Stimulated activated CD4-positive, alpha-beta T cell treated with anti-CD3 and anti-CD28 coated beads, Interleukin-15, amount 100 ng/mL, for 48 hours (primary cell): ENCODE measurements at places on chromosomes 7 and 10.

- DNase-seq = no peak
Observed at GRCh38 chr7:65946904-65947303, 35.1 kb downstream of the GUSB start.

DNA sequence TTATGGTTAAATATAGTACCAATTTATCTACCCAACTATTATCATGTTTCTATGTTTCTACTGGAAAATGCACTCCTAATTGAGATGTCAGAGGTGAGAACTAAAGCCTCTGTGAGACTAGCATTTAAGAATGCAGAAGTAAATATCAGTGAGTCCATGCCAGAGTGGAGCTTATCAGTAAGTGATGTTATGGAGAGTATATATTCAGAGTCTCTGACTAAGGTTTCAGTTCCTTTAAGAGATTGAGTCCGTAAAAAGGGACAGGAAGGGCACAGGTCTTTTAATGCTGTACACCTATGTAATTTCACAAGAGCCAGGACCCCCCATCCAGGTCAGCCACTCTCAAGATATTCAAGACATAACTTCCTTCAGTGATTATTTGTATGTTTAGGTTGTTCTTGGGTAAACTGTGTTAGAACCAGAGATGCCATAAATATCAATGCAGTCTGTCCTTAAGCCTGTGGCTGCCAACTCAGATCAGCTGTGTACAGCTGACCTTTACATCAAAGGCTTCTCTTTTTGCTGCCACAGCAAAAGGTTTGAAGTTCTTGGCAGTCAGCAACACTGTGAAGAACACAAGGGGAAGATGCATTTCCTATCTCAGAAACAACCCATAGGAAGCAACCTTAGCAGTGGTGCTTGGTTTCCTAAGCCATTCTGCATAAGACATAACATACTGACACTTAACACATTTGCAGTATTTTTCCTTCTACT is 244.8 kb downstream of the BICC1 start:
- no peak for DNase-seq

- DNase-seq = no peak
Observed at GRCh38 chr10:72175149-72175548, 40.7 kb upstream of the ANAPC16 start.

- DNase-seq = no peak
Observed at GRCh38 chr10:43210556-43210955, 56.3 kb downstream of the RASGEF1A start.

DNA sequence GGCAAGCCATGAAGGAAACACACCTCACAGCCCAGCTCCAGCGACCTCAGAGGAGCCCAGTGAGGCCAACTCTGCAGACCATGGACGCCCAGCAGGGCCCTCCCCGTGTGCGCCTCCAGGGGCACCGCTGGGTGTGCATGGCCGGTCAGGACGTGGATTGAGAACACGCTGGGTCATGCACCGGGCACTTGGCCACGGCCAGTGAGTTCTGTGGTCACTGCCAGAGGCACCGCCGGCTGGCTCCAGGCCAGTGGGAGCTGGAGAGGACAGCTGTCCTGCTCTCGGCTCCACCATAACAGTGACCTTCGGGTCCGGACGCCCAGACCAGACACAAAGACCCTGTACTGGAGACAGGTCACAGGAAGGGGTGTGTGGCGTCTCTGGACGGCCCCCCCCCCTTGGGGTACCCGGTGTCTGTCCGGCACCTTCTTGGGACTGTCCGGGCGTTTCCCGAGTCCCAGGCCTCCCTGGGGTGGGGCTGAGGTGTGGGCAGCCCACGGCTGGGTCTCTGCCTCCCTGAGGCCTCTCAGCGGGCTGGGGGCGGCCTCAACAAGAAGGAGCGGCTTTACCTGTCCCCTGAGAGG is 50.4 kb upstream of the NKX6-2 start:
- DNase-seq = no peak

GRCh38 chr7:38838725-38839385 is 70.1 kb downstream of the VPS41 start:
- no peak for DNase-seq

GRCh38 chr10:4848356-4849041 is 22.5 kb downstream of the AKR1E2 start:
- DNase-seq = no peak

GRCh38 chr10:132705173-132705572 is 80.8 kb downstream of the NKX6-2 start:
- no peak for DNase-seq

GRCh38 chr10:80530816-80531215 is 6.9 kb upstream of the SH2D4B start:
- no peak for DNase-seq

DNA sequence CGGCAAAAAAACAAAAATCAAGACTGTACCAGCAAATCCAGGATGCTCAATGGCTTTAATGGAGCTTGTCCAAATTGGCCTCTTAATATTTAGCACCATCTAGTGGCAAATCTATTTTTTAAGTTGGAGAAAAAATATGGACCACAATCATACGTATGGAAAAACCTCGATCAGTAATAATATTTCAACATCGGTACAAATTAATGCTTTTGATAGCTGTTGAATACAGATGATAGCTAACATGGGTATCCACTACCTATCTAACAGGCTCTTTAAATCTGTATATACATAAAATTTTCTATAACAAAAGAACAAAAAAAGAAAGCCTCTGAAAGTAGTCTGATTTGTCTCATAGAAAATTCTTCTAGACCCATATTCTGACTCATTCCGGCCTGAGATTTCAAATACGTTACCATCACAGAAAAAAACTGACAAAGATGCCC is 29.2 kb downstream of the COA1 start:
- no peak for DNase-seq

DNA sequence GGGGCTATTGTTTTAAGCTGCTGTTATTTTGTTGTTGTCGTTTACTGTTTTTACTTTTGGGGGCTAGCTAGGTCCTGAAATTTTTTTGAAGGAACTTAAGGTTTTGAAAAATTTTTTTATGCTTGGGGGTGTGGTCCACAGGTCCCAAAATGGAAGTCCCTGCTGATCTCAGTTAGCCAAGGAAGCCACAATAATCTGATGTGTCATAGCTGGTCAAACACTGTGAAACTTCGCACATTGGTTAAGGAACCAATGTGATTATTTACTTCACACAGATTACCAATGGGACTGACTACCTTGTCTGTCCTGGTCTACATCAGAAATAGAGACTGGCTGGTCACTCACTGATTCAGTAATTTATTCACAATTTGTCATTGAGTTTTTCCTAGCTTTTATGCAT is 29.5 kb upstream of the HYCC1 start:
- no peak for DNase-seq

DNA sequence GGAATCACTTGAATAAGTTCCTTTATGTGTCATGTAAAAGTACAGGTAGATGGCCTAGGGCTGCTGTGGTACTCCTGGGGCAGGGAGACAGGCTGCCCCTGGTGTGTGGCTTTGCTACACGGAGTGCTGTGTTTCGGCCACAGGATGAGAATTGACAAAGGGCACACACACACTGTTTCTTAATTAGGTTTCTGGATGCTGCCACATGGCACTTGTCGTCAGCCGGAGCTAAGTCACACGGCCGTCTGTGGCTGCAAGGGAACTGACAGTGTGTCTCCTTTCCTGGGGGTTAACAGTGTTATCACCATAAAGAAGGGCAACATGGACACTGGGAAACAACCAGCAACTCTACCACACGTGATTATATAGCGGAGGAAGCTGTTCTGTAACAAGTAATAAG is 55.7 kb upstream of the CREB5 start:
- no peak for DNase-seq

DNA sequence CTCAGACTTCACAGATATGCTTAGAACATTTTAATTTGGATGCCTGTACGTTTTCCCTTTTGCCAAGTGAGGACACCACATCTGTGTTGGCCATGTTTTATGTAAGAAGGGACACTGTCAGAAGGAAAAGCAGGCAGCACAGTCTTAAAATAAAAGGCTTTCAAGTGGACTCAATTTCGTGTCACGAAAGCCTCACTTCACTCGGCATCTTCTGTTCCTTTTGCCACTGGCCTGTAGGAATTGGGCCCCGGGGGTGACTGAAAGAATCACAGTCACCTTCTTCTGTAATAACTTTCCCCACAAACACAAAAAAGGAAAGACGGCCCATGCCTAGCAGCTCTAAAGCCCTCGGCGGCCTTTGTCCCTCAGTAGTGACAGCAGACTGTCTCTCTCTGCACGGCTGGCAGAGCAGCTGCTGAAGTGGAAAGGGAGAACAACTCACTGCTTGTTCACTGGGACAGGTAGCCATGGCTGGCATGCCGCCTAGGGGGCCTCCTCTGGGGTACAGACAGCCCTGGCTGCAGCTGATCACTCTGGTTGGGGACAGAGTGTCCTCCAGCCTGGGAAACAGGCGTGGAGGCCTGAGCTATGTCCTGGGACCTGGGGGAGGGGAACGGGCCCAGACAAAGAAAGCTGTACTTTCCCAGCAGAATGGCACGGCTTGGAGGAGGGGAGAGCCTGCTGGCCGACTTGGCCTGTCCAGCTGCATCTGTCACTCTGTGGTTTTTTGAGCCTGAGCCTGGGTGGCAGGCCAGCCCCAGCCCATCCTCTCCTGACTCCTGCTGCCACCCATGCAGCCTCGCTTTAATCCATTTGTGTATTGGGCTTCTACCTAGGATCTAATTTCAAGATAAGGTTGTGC is 4.4 kb downstream of the RASSF4 start:
- DNase-seq = no peak
